Activated T-cell treated with anti-CD3 and anti-CD28 coated beads, Interleukin-2, amount 50 U/mL, for 72 hours (primary cell): ENCODE measurements at places on chromosomes 1 and 21. TPM values are rescaled to one million over a fixed set of nuclear protein-coding genes. Genes with fewer than 3 reads are reported as not detected.

- H3K27ac ChIP-seq: peak overlapping the region; percentile 84
- no peak for DNase-seq
- H3K4me1 ChIP-seq: peaks cover 61% of the 10 kb centered on the region
- peaks cover 6% of the 10 kb centered on the region for H3K36me3 ChIP-seq
- no peak overlapping the region for H3K4me3 ChIP-seq
Observed at GRCh38 chr1:40738831-40739230, 44.8 kb upstream of the KCNQ4 start.

- peaks cover 6% of the 10 kb centered on the region for H3K27me3 ChIP-seq
- H3K27ac ChIP-seq: no peak overlapping the region
- no peak overlapping the region for H3K4me3 ChIP-seq
- DNase-seq: no peak
- no peaks in the 10 kb centered on the region for H3K4me1 ChIP-seq
Observed at GRCh38 chr1:201252944-201253371, 30.3 kb upstream of the PKP1 start.

DNA sequence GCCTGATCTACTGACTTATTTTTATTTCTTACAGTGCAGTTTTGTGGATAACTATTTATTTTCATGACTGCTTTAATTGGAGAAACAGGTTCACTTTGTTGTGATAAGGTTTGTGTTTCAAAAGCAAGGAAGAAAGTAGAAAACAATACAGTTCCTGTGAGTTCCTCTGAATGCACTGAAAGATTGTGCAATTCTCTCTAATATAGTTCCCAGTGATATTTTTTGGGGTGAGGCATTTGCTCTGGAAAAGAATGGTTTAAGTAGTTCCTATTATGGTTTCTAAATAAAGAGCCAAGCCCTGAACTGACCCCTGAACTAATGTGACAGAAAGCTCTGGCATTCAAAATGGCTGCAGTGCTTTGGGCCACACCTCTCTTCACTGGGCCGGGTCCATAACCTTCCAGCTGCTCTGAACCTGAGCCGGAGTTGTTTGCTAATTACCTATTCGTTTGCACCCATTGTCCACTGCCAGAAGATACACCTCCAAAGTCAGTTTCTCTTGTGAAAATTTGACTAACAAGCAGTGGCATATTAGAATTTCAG lies 56.6 kb upstream of the VTCN1 start:
- no peaks in the 10 kb centered on the region for H3K36me3 ChIP-seq
- H3K27me3 ChIP-seq: no peaks in the 10 kb centered on the region
- no peak for DNase-seq

DNA sequence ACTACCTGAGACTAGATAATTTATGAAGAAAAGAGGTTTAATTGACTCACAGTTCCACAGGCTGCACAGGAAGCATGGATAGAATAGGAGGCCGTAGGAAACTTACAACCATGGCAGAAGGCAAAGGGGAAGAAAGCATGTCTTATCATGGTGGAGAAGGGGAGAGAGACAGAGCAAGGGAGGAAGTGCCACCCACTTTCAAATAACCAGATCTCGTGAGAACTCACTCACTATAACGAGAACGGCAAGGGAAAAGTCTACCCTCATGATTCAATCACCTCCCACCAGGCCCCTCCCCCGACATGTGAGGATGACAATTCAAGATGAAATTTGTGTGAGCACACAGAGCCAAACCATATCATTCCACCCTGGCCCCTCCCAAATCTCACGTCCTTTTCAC lies 4.7 kb upstream of the C21orf91 start:
- H3K27ac ChIP-seq: no peak overlapping the region
- DNase-seq: no peak
- H3K4me1 ChIP-seq: peaks cover 13% of the 10 kb centered on the region
- peaks cover 2% of the 10 kb centered on the region for H3K36me3 ChIP-seq
- no peaks in the 10 kb centered on the region for H3K27me3 ChIP-seq

DNA sequence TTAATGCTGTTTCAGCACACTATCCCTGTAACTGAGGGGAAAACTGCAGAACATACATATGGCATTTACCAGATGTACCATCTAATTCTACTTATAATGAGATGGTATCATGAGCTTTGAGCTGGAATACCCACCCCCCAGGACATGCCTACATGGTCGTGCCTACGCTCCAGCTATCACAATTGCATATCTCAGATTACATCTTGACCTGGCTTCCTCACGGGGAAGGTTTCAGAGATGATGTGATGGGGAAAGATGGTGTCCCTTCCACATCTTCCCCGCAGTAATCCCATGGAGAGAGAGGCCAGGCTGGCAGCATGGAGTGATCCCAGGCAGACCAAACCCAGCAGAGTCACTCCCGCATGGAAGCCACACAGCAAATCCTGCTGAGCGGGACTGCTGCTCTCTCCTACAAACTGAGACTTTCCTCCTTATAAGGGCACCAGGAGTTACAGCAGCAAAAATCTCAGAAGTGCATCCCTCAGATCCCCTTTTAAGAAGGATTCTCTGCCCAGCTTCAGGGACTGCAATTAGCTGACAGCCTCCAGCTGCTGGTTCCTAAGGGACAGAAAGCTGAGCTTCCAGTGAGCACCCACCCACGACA lies 67.1 kb downstream of the KCNH1 start:
- H3K4me1 ChIP-seq: no peaks in the 10 kb centered on the region
- H3K36me3 ChIP-seq: peaks cover 2% of the 10 kb centered on the region
- peaks cover 13% of the 10 kb centered on the region for H3K27me3 ChIP-seq
- no peak overlapping the region for H3K4me3 ChIP-seq

DNA sequence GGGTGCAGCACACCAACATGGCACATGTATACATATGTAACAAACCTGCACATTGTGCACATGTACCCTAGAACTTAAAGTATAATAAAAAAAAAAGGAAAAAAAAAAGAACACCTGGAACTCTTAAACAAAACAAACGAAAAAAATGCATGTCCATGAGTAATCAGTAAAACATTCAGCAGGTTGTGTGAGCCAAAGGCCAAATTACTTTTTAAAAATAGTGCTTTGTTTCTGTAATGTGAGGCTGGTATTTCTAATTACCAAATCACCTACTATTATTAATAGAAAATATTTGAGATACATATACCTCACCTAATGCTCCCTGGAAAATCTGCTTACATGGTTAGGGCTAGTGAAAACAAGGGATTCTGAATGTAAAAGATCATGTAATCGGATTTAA lies 294.4 kb upstream of the NR5A2 start:
- H3K27me3 ChIP-seq: peaks cover 19% of the 10 kb centered on the region
- no peaks in the 10 kb centered on the region for H3K4me1 ChIP-seq
- no peak overlapping the region for H3K27ac ChIP-seq
- H3K4me3 ChIP-seq: no peak overlapping the region

DNA sequence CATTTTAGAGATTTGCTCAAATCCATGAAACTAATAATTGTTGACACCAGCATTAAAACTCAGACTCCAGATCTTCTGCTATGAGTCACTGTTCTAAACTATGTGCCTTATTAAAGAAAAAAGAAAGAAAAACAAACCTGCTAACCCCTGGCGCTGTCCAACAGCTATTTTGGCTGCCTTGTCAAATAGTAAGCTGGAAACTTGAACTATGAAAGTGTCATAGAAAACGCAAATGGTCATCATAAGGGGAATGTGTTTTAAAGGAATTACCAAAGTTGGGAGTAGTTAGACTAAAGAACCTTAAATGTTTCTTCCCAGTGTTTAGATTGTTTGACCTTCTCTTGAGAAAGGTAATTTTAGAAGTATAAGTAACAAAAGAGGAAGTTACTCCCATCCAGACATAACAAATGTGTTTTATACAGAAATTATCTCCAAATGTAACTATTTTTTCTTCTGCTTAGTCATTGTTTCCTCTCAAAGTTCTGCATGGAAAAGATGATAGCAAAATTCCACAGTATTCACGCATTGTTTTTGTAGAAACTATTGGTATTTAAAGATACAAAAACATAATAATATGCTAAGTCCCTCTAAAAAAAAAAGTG lies 272.4 kb downstream of the TPR start:
- peaks cover 14% of the 10 kb centered on the region for H3K27me3 ChIP-seq
- DNase-seq: no peak
- no peaks in the 10 kb centered on the region for H3K36me3 ChIP-seq
- no peak overlapping the region for H3K27ac ChIP-seq
- H3K4me1 ChIP-seq: no peaks in the 10 kb centered on the region
- H3K4me3 ChIP-seq: no peak overlapping the region

- H3K4me1 ChIP-seq: peaks cover 16% of the 10 kb centered on the region
- no peaks in the 10 kb centered on the region for H3K27me3 ChIP-seq
- no peak for DNase-seq
- H3K4me3 ChIP-seq: no peak overlapping the region
- H3K36me3 ChIP-seq: no peaks in the 10 kb centered on the region
Observed at GRCh38 chr1:169015464-169015863, 91.0 kb upstream of the ATP1B1 start.

- peaks cover 37% of the 10 kb centered on the region for H3K36me3 ChIP-seq
- H3K27ac ChIP-seq: peak overlapping the region; percentile 99
- no peak for DNase-seq
- no peaks in the 10 kb centered on the region for H3K27me3 ChIP-seq
- peak overlapping the region; percentile 94 for H3K4me3 ChIP-seq
Observed at GRCh38 chr1:92575123-92575522, 88.4 kb upstream of the GFI1 start.

DNA sequence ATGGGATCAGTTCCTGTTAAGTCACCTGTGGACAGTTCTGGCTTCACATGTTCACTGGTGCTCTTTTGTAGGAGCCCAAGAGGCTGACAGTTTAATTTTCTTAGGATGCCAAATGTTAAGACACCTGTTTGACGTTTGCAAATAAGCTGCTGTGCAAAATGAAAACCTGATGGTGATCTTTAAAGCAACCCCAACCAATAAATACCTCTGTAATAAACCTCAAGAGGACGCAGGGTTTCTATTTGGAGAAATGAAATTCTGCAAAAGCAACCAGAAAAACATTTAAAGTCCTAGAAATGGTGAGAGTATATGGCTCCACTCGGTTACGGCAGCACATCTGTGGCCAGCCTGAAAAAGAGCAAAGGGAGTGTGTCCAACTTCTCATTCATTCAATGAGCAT lies 5.7 kb upstream of the RHEX start:
- H3K4me1 ChIP-seq: peaks cover 37% of the 10 kb centered on the region
- peaks cover 6% of the 10 kb centered on the region for H3K27me3 ChIP-seq

DNA sequence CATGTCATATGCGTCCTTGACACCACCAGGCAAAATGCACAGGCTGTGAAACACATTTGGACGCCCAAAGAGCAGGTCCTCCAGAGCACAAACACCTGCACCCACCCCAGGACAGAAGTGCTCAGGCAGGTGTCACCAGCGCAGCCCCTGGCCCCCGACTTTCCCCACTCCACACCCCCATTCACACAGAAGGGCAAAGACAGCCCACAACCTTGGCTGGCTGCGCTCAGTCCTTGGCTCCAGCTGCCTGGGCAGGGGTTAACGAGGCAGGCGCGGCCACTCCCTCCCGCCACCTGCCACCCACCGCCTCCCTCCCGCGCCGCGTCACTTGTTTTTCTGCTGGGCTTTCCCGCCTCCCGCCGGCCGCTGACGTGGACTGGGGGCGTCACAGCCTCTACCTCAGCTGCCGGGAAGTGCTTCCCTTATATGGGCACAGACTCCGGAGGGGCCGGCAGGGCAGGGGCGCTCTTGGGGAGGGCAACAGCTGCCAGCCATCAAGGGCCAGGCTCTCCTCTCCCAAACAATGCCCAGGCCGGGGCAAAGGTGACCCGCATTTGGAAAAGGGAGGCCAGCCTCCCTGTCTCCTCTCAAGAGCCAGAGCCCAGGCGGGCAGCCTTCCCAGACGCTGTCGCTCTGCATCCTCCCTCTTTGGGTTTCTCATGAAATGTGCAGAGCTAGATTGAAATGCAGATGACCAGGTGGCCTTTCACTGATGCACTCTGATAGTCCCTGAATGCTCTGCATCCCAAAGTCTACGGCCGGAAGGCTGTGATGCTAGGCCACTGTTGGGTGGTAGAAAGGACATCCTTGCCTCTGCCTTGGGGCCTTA lies 14.8 kb upstream of the BTG2 start:
- no peaks in the 10 kb centered on the region for H3K27me3 ChIP-seq
- peaks cover 2% of the 10 kb centered on the region for H3K36me3 ChIP-seq
- peak overlapping the region; percentile 98 for H3K27ac ChIP-seq
- peaks cover 86% of the 10 kb centered on the region for H3K4me1 ChIP-seq

DNA sequence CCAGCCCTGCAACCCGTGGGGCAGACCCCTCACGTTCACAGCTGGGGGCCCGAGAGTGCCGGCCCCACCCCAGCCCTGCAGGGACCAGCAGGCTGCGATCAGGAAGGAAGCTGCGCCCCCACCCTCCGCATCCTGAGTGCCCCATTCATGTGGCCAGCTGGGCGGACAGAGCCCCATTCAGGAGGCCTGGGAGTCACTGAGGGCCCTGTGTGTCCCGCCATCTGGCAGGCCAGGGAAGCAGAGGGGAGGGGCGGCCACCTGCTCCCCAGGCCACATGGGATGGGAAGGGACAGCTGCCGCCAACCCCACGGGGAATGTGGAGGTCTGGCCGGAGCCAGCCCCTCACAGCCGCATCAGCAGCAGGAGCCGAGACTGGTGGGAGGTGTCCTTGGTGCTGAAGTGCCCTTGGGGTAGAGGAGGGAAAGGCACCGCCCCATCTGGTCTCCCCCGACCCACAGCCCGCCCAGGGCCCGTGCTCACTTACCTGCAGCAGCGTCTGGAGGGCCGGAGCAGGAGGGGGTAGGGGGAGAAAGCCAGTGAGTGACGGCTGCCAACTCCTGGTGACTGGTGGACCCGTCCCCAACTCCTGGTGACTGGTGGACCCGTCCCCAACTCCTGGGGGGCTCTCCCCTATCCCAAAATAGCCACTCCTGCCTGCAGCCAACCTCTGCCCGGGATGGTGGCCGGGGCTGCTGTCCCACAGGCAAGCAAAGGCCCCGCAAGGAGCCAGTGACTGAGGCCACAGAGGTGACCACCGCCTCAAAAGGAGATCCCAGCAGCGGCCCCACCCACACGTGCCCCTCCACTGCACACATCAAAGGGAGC lies 8.7 kb downstream of the ACAP3 start:
- DNase-seq: no peak
- H3K4me3 ChIP-seq: no peak overlapping the region
- H3K27me3 ChIP-seq: no peaks in the 10 kb centered on the region
- no peaks in the 10 kb centered on the region for H3K4me1 ChIP-seq
- no peaks in the 10 kb centered on the region for H3K36me3 ChIP-seq
- H3K27ac ChIP-seq: no peak overlapping the region

GRCh38 chr1:228292609-228292911 lies 84.7 kb downstream of the OBSCN start:
- no peak overlapping the region for H3K27ac ChIP-seq

DNA sequence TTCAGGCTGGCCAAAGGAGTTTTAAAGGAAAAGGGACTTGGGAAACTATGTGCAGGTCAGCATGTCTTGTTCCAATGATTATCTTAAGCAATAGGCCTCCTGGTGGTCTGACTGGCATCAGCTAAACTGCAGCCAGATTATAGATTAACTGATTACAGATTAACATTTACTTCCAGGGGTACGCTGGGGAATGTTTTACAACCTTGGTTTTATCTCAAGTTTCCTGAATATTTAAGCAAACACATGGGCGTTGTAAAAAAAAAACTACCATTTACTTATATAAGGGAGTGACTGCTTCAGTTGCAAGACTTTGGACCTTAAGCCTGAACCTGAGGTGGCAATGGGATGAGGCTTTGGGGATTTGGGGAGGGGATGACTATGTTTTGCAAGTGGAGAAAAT lies 600.6 kb upstream of the B3GALT2 start:
- no peak overlapping the region for H3K4me3 ChIP-seq
- no peaks in the 10 kb centered on the region for H3K4me1 ChIP-seq
- no peak overlapping the region for H3K27ac ChIP-seq
- H3K36me3 ChIP-seq: no peaks in the 10 kb centered on the region
- no peaks in the 10 kb centered on the region for H3K27me3 ChIP-seq
- DNase-seq: no peak

SLAMF8 gene
- total RNA-seq: 0.53 TPM

RCAN1 gene
- total RNA-seq: 13.3 TPM

ATP6V1G3 gene
- total RNA-seq: not detected

CD48 gene
- 215 TPM for total RNA-seq

ANGPTL3 gene
- total RNA-seq: not detected

SPRR2F gene
- total RNA-seq: not detected

BCAN gene
- total RNA-seq: 0.10 TPM

SH2D5 gene
- 0.34 TPM for total RNA-seq

HOOK1 gene
- 13.6 TPM for total RNA-seq

PRMT6 gene
- total RNA-seq: 7.1 TPM

CRNN gene
- total RNA-seq: not detected

HSPB7 gene
- total RNA-seq: not detected
